ENCODE measurements at places on chromosomes 7 and 10.

GRCh38 chr10:47438857-47439474 lies 44.9 kb downstream of the ANXA8 start:
- DNase-seq: peak; percentile 42

- no peak for DNase-seq
Observed at GRCh38 chr10:90642650-90643049, 215.2 kb downstream of the HTR7 start.

- no peak for DNase-seq
Observed at GRCh38 chr10:80474597-80474910, 20.4 kb downstream of the TSPAN14 start.

GRCh38 chr10:106716381-106716780 lies 448.1 kb downstream of the SORCS1 start:
- DNase-seq: no peak
